ENCODE measurements at places on chromosomes 5 and 9. TPM values are rescaled to one million over a fixed set of nuclear protein-coding genes. Genes with fewer than 3 reads are reported as not detected.

DNA sequence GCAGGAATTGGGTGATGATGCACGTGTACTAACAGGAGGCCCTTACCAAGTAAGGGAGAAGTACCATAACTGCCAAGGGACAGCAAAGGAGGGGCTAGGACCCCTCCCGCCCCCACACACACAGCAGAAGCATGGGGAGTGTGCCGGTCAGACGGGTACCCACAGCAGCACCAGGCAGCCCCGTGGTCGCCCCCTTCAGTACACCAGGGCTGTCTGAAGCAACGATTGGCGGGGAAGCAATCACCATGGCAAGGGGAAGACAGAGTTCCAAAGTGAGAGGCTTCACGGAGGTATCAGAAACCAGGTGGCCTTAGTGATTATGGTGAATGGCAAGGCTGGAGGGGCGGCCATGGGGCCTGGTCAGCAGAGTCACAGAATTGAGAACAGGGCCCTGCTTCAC lies 72.2 kb downstream of the CAMSAP1 start:
- H3K27me3 ChIP-seq: no peaks in the 10 kb centered on the region
- no peaks in the 10 kb centered on the region for H3K36me3 ChIP-seq
- DNase-seq: no peak
- no peak overlapping the region for H3K4me3 ChIP-seq
- no peaks in the 10 kb centered on the region for H3K4me1 ChIP-seq

DNA sequence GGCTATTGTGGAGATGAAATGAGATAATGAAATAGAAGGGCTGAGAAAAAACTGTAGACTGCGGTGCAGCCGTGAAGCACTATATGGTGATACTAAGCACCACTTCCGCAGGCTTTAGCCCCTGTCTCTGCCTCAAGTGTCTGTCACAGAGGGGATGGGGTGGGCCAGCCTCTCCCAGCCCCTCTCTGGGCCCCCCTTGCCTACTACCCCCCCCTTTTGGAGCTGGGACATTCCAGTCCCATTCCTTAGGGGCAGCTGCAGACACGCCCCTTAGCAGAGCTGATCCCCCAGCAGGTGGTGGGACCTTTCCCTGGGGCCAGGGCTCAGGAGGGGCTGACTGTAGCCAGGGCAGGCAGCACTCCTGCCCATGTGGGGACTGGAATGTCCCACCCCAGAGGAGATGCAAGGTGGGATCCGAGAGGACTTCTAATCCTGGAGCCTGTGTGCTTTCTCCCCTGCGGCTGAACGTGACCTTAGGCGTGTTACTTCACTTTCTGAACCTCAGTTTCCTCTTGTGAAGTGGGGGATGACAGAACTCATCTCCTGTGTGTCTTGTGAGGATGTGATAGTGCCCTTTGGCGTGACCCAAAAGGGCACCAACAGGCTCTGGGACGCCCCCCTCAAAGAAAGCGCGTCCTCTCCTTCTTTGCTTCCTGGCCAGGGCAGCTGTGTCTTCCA lies 1.9 kb downstream of the N4BP3 start:
- H3K36me3 ChIP-seq: peaks cover 7% of the 10 kb centered on the region
- H3K27me3 ChIP-seq: peaks cover 24% of the 10 kb centered on the region
- no peak overlapping the region for H3K4me3 ChIP-seq
- H3K4me1 ChIP-seq: peaks cover 11% of the 10 kb centered on the region
- H3K27ac ChIP-seq: no peak overlapping the region
- no peak for DNase-seq

GRCh38 chr5:128241051-128241695 lies 157.6 kb downstream of the SLC12A2 start:
- no peaks in the 10 kb centered on the region for H3K36me3 ChIP-seq
- H3K27ac ChIP-seq: no peak overlapping the region
- no peaks in the 10 kb centered on the region for H3K27me3 ChIP-seq
- H3K4me3 ChIP-seq: no peak overlapping the region

DNA sequence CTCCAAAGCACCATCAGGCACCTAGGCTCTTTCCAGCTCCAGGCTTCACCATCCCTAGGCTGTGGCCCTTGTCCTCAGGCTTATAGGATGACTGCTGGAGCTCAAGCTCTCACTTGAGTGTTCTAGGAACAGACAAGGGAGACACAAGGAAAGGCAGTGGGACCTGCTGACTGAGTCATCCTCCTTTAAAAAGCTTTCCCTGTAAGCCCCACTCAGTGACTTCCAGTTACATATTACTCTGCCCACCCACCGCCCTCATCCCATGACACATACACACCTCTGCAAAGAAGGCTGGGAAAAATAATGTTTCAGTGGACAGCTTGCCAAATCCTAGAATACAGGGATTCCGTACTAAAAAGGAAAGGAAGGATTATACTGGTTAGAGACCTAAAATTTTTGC lies 154.2 kb upstream of the ZNF366 start:
- no peak overlapping the region for H3K27ac ChIP-seq
- no peaks in the 10 kb centered on the region for H3K27me3 ChIP-seq
- H3K36me3 ChIP-seq: no peaks in the 10 kb centered on the region
- no peaks in the 10 kb centered on the region for H3K4me1 ChIP-seq

DNA sequence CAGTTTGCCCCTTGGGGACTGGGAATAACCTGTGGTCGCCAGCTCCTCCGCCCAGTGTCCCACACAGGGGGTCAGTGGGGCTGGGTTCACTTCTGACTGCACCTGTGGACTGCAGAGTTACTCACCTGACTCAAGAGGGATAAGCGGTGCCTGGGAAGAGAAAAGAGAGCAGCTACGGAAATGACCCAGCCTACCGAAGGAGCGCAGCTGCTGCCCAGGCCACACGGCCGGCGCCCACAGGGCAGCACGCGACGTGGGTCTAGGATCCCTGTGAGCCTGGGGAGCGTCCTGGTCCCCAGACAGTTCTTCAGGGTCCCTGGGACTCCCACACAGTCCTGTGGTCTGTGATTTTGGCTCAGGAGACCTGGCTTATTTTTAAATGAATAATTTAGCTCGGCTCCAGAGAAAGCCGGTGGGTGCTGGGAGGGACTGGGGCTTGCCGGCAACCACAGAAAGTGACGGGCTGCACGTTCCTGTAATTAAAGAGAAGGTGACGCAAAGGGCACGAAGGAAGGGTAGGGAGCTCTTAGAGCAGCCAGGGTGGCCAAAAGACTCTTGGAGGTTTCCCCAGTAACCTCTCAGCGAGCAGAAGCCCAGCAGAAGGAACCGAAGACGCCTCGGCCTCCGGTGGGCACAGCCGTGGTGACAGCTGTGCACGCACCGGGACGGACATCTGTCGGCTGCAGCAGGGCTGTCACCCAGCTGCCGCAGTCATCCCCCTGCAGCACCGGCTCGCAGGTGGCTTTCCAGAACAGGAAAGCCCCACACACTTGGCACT lies 97.5 kb upstream of the FCN2 start:
- H3K27me3 ChIP-seq: peaks cover 63% of the 10 kb centered on the region
- no peak overlapping the region for H3K27ac ChIP-seq
- H3K36me3 ChIP-seq: peaks cover 6% of the 10 kb centered on the region
- peaks cover 18% of the 10 kb centered on the region for H3K4me1 ChIP-seq
- no peak overlapping the region for H3K4me3 ChIP-seq

DNA sequence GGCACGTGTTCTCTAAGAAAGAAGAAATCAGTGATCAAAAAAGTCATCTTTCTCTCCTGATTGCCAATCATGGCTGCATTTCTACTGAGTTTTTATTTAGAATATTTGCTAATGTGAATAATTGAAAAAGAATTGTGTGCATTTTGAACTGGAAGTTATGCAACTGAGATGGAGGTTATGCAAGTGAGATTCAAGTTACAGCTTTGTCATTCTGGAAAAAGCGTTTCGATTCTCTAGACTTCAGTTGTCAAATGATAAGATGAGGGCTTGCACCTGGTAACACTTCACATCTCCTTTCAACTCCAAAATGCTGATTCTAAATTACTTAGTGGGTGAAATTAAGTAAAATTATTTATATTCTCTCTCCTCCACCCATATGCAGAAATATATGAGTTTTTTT lies 36.4 kb downstream of the C6 start:
- H3K36me3 ChIP-seq: no peaks in the 10 kb centered on the region
- no peak overlapping the region for H3K27ac ChIP-seq
- H3K4me1 ChIP-seq: peaks cover 4% of the 10 kb centered on the region
- DNase-seq: peak; percentile 66
- peaks cover 11% of the 10 kb centered on the region for H3K27me3 ChIP-seq

DNA sequence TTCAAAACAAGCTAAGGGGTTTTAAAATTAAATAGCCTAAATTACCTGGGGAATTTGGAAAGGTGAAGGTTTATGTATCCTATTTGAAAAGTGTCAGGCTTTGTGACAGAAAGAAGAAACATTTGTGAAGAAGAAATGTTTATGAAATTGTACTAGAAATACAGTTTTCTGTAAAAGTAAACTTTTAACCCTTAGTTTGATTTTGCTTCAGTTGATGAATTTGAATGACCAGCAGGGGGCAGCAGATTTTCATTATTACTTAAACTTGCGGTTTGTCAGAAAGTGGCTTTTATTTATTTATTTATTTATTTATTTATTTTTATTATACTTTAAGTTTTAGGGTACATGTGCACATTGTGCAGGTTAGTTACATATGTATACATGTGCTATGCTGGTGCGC lies 58.1 kb downstream of the NNT start:
- no peak overlapping the region for H3K4me3 ChIP-seq
- peak; percentile 61 for DNase-seq
- H3K27me3 ChIP-seq: no peaks in the 10 kb centered on the region
- H3K27ac ChIP-seq: no peak overlapping the region

GRCh38 chr9:106846857-106847256 lies 16.1 kb upstream of the ZNF462 start:
- H3K27me3 ChIP-seq: no peaks in the 10 kb centered on the region
- DNase-seq: peak; percentile 80
- H3K4me3 ChIP-seq: no peak overlapping the region
- H3K27ac ChIP-seq: no peak overlapping the region

DNA sequence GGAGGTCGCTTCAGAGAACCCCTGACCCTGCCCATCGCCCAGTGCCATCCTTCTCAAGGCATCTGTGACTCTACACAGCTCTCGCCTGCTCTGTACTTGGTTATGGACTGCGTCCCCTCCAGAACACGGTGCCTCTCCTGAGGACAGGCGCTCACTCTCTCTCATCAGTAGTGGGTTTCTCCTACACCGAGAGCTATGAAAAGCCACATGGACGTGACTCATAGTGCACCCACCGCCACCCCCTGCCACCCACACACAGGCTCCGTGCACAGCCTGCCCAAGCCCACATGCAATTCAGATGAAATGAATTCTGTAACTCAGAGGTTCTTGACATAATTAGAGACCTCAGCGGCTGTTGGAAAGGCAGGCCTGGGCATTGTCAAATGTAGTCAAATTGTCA lies 13.9 kb downstream of the GTF3C5 start:
- H3K4me1 ChIP-seq: no peaks in the 10 kb centered on the region
- no peak overlapping the region for H3K27ac ChIP-seq
- H3K27me3 ChIP-seq: no peaks in the 10 kb centered on the region
- no peak for DNase-seq
- no peak overlapping the region for H3K4me3 ChIP-seq

GRCh38 chr5:8493176-8493575 lies 624.2 kb downstream of the MTRR start:
- no peaks in the 10 kb centered on the region for H3K36me3 ChIP-seq
- DNase-seq: no peak
- no peak overlapping the region for H3K4me3 ChIP-seq

DNA sequence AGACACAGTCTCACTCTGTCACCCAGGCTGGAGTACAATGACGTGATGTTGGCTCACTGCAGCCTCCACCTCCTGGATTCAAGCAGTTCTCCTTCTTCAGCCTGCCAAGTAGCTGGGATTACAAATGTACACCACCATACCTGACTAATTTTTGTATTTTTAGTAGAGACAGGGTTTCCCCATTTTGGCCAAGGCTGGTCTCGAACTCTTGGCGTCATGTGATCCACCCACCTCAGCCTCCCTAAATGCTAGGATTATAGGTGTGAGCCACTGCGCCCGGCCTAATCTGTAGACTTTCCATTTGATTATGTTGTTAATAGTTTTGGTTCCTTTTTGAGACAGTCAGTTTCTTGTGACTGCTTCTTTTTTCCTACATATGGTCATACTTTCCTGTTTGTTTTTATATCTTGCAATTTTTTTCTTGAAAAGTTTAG lies 31.0 kb downstream of the MTREX start:
- H3K36me3 ChIP-seq: peaks cover 30% of the 10 kb centered on the region
- peaks cover 5% of the 10 kb centered on the region for H3K4me1 ChIP-seq
- H3K27me3 ChIP-seq: no peaks in the 10 kb centered on the region
- no peak overlapping the region for H3K4me3 ChIP-seq
- DNase-seq: no peak
- H3K27ac ChIP-seq: no peak overlapping the region

GRCh38 chr5:36458746-36459145 lies 147.7 kb upstream of the SLC1A3 start:
- H3K27ac ChIP-seq: no peak overlapping the region
- H3K4me1 ChIP-seq: peaks cover 31% of the 10 kb centered on the region
- no peaks in the 10 kb centered on the region for H3K27me3 ChIP-seq
- no peak for DNase-seq

DNA sequence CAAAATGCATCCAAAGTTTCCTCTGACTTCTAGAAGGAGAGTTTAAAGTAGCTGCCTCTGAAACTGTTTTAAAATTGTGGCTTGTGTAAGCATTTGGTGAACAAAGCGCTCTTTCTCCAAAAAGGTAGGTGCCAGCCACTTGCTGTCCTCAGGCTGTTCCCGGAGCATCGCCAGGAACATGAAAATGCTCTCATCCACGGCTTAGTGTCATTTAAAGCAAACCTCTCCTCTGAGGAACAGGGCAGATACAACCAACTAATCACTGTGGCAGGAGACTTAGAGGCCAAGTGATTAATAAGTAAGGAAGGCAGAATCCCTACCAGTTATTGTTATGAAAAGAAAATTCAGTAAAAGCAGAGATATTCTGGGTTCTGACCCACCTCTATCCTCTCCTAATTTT lies 165.6 kb downstream of the DCP2 start:
- H3K4me1 ChIP-seq: peaks cover 32% of the 10 kb centered on the region
- peaks cover 14% of the 10 kb centered on the region for H3K36me3 ChIP-seq
- no peak for DNase-seq
- H3K27ac ChIP-seq: no peak overlapping the region
- H3K27me3 ChIP-seq: no peaks in the 10 kb centered on the region
- H3K4me3 ChIP-seq: no peak overlapping the region

The TCF7 gene
- total RNA-seq: 0.29 TPM

The TYRP1 gene
- not detected for total RNA-seq

The ROPN1L gene
- total RNA-seq: not detected

Measured in MCF 10A (cell line).